ENCODE measurements at places on chromosomes 4 and X.

DNA sequence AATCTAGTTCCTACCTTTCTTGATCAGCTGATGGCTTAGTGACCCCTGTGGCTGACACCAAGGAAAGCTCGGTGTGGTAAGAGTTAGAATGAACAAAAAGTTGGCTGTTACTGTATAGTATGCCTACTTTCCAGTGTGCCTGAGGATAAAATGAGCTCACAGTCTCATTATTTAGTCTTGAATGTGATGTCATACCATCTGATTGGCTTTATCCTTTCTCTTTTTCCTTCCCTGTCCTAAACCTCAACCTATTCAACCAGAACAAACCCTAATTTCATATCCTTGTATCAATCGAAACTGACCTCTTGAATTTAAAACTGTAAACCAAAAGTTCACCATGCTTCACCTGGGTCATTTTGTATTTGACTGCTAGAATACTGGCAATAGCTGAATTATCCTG, 156.4 kb downstream of the PPARGC1A start:
- DNase-seq: no peak

DNA sequence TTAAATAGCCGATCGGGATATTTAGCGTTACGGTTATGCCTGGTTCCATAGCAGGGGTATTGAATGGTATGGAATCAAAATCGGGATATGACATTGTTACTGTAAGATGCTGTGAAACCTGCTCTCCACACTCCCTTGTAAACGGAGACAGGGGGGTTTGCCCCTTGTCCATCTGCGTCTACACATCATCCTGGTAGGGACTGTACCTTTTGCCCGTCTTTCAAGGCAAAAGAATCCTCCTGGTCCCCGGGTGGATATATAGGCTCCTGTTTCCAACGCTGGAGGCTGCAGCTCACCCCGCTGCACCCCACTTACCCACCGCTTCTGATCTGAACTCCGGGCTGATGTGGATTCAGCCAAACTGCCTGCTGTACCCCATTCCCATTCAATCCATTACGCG, 189.1 kb downstream of the SHOX start:
- DNase-seq: no peak

DNA sequence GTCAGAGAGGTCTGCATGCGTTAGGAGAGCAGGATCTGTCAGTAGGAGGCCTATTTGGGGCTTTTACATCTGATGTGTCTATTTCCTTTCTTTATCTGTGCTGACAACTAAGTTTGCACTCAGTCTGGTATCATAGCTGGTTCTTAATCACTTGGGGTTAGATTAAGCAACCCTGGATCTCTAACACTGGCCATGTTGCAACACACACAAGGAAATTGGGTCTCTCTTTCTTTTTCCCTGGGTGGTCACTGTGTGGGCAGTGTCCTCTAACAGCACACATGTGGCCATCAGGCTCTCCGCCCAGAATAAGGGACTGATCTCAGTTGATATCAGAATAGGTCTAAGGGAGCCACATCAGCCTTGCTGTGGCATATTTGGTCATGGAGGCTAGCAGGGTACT, 38.9 kb downstream of the IGFBP7 start:
- DNase-seq: no peak

DNA sequence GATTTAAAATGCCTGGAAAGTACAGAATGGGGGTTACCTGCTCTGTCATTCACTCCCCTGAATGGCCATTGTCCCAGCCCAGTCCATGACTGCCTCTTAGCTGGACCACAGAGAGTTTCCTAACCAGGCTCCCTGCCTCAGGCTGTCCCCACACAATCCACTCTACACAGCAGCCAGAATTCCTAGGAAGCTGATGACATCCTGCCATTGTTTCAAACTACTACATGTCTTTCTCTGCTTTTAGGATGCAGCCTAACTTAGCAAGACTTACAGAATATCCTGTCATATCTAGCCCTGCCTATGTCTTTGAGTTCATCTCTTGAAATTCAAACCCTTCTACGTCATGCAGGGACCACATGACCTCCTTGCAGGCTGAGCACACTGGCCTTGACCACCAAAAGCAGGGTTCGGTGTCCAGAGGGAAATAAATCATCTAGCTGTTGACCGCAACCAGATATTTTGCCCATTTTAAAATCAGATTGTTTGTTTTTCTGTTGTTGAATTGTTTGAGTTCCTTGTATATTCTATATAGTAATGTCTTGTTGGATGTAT, 16.1 kb upstream of the CRMP1 start:
- DNase-seq: no peak

- DNase-seq: peak; percentile 72
Observed at GRCh38 chr4:139773560-139774318, 108.1 kb downstream of the MGST2 start.

GRCh38 chrX:148381603-148382002, 118.8 kb upstream of the AFF2 start:
- no peak for DNase-seq

DNA sequence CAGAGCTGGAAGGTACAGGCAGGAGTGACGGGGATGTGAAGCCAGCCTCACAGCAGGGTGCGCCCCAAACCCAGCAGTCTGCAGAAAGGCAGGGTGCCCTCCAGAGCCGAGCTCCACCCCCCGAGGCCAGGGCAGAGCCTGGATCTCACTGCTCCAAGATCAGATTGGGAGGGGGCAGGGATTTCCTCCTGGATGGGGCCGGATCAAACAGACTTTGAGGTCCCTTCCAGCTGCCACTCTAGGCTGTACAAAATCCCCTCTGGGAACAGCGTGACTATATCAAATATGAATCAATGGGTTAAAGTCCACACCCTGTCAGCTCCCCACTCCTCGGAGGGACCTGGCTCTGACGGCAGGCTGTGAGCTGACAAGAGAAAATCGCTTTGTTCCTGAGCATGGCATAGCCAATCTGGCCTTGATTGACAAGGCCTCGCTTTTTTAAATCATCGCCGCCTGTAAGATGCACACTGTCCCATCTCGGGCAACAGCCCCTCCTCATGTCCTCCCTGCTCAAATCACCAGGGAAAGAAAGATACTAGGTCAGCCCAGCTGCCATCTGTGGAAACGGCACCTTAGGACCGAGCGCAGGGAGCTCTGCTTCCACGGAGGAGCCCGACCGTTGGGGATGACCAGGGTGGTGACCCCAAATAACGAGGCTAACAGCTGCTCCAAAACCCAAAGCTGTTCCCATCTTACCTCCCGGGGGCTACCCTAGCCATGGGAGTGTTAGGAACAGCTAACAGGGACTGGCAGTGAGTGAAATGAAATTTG, 39.9 kb downstream of the PSAPL1 start:
- DNase-seq: no peak

GRCh38 chr4:7524064-7524682, 89.4 kb upstream of the PSAPL1 start:
- DNase-seq: no peak
